ENCODE measurements at places on chromosomes 4 and X.

DNA sequence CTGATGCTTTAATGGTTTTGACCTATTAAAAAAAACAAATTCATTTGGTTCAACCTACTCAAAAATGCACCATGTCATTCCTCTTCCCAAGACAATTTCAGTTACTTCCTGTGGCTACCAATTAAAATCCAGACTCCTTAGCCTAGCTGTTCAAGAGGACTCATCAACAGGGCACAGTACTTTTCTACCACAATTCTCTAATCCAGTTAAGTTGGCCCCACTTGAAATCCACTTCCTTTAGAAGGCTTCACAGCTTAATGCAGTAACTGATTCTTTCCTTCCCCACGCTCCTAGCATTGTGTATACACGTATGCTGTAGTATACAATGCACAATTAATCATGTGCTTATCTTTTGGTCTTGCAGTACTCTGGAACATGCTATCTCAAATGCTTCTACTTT is 129.8 kb downstream of the UGT8 start:
- no peak for DNase-seq

DNA sequence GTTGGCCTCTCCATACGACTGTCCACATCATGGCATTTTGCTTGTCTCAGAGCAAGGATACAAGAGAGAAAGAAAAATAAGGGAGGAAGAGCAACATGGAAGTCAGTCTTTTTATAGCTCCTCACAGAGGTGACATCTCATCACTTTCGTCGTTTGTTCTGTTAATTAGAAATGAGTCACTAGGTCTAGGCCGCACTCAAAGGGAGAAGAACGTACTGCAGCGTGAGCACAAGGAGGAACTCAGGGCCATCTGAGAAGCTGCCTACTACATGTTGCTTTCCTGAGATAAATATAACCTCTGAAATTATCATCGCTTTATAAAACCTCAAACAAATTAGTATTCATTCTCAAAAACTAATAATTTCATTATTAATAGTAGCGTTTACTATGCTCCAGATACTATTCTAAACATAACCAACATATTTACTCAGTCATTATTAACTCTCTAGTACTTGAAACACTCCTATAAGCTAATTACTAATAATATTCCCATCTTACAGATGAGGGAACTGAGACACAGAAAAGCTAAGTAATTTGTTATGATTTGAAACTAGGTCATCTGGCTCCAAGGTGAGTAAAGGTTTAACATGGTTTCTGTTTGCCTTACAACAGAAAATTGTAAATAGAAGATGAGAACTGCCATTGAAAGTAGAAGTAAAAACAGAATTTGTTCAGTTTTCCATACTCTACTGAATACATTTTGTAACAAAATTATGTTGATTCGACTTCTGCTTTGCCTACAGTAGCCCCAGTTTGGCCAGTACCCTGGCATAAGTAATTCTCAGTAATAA is 213.2 kb upstream of the UGT8 start:
- DNase-seq, result no peak

DNA sequence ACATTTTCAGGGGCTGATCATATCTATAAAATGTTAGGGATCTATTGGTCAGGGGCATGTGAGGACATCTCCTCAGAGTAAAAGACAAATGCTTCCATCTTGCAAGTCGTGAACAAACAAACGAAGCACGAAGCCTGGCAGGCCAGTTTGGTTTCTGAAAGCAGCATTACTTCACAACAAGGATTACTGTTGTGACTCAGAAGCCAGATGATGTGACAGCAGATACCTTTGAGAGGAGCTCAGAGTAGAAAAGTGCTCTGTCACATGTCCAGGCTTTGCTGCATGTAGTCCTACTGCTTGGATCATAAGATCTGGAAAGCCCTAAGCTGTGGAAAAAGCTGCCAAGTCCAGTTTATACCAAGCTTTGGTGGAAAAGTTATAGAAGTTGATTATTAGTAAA is 1827.2 kb downstream of the ARAP2 start:
- no peak for DNase-seq

- DNase-seq, result no peak
These were observed 466.3 kb upstream of the ACTRT1 start for GRCh38 chrX:128518508-128518907.

- DNase-seq, result no peak
These were observed 67.0 kb downstream of the MAOB start for GRCh38 chrX:43815209-43815608.

GRCh38 chrX:115372152-115372551 is 82.6 kb downstream of the LUZP4 start:
- DNase-seq, result no peak
